Fibroblast of the conjunctiva (primary cell): ENCODE measurements at places on chromosomes 2 and 18.

GRCh38 chr2:234548695-234549420 lies 52.0 kb upstream of the ARL4C start:
- no peak for DNase-seq

GRCh38 chr2:219469186-219469724 lies 29.4 kb upstream of the GMPPA start:
- DNase-seq = no peak

GRCh38 chr2:987789-988188 lies 37.1 kb downstream of the SNTG2 start:
- no peak for DNase-seq

DNA sequence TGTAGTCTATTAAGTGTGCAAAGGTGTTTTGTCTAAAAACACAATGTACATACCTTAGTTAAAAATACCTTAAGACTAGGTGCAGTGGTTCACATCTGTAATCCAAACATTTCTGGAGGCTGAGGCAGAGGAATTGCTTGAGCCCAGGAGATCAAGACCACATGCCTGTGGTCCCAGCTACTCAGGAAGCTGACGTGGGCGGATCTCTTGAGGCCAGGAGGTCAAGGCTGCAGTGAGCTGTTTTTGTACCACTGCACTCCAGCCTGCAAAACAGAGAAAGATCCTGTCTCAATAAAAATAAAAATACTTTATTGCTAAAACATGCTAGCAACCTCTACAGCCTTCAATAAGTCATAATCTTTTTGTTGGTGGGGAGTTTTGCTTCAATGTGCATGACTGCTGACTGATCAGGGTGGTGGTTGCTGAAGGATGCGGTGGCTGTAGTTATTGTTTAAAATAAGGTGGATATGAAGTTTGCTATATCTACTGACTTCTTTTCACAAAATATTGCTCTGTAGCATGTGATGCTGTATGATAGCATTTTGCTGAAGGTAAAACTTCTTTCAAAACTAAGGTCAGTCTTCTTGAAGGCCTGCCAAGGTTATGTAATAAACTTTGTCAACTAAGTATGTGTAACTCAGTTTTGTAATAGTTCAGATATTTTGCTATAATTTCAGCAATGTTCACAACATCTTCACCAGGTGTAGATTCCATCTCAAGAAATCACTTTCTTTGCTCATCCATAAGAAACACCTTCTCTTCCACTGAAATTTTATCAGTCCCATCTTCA lies 1238.0 kb upstream of the NRXN1 start:
- DNase-seq = peak; percentile 47

DNA sequence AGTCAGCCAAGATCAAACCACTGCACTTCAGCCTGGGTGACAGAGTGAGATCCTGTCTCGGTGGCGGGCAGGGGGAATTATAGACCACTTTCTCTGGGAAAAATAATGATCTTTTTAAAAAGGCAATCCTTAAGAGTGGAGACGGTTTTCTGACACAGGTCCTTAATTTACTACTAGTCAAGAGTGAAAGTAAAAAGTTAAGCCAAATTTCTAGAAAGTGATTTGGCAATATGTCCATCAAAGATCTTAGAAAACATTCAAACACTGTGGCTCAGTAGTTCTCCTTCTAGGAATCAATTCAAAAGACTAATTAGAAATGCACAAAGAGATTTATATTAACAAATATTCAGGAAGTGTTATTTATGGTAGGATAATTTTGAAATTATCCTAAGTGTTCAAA lies 148.5 kb upstream of the DNMT3A start:
- no peak for DNase-seq

GRCh38 chr2:196233021-196233804 lies 61.8 kb upstream of the STK17B start:
- DNase-seq = peak; percentile 55

DNA sequence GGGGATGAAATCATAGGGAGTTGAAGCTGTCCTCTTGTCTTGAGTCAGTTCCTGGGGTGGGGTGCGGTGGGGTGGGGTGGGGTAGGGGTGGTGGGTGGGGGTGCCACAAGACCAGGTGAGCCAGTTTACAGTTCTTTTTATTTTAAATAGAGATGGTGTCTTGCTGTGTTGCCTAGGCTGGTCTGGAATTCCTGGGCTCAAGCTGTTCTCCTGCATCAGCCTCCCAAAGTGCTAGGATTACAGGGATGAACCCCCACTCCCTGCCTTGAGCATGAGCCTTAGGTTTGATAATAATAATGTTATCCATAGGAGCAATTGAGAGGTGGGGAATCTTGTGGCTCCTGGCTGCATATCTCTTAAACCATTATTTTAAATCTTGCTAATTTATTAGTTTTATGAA lies 183.1 kb upstream of the ALPP start:
- no peak for DNase-seq

DNA sequence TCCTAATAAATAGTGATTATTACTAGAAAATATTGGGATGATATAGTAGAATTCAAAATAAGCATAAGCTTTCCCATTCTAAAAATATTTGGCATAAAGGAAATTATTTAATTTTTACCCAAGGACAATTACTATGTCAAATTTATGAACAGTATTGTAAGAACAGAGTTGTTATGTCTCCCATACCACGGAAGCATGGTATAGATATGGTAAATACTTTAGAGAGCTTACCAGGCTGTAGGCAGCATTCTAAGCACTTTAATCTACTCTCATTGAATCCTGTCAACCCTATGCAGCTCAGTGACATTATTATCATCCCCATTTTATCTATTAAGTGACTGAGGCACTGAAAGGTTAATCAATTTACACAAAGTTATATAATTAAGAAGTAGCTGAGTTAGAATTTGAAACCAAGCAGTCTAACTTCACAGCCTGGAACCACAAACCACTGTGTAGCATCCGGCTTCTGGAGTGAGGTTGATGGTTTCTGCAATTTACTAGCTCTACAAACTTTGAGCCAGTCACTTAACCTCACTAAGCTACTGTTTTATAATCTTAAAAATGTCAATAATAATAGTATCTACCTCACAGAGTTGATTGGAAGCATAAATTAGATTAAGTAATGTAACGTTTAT lies 323.7 kb downstream of the ARHGAP15 start:
- DNase-seq = no peak

DNA sequence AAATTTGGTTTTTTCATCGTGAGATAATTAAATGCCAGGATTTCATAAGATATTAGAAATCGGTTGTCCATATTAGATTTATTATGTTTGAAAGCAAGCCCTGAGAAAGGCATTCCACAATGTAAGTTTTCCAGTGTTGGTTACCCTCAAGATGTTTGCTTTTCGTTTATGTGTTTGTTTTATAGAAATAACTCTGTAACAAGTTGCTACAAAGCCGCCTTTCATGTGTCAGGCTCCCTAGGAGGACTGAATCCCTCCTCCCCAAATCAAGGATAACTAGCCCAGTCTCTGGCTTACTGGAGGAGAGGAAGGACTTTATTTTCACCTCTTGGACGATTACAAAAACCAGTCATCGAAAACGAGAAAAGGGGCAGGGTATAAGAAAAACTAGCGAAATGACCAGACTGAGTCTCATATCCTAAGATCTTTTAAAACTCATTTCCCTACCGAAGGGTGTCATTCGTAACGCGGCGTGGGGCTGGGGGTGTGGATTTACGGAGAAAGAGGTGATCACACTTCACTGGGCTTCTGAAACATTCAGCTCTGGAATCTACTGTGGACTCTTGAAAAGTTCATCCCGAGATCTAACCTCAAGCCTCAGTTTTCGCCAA lies 1.0 kb upstream of the PEX13 start:
- no peak for DNase-seq

- DNase-seq = no peak
These were observed 6.2 kb downstream of the SPAG16 start for GRCh38 chr2:213290501-213290900.

GRCh38 chr2:199147216-199147615 lies 310.5 kb downstream of the SATB2 start:
- no peak for DNase-seq

DNA sequence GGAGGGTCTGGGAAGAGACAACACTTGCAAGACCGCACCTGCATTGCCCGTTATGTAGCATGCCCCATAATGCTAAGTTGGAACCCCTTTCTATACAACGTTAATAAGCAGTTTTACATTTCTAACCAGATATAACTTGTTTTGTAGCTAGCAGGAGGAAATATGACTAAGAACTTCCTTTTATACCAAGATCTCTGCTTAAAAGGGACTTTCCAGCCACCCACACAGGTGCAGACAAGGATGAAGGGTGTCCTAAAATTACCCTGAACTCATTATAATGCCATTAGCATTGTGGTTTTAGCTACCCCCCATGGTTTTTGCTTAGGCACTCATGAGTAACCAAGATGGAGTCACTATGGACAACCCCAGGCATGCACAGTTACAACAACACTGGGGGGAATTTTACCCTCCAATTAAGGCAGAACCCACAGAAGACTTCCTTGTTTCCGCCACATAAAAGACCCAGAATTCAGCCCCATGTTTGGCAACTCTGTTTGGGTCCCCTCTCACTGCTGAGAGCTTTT lies 362.8 kb downstream of the CBLN2 start:
- no peak for DNase-seq

DNA sequence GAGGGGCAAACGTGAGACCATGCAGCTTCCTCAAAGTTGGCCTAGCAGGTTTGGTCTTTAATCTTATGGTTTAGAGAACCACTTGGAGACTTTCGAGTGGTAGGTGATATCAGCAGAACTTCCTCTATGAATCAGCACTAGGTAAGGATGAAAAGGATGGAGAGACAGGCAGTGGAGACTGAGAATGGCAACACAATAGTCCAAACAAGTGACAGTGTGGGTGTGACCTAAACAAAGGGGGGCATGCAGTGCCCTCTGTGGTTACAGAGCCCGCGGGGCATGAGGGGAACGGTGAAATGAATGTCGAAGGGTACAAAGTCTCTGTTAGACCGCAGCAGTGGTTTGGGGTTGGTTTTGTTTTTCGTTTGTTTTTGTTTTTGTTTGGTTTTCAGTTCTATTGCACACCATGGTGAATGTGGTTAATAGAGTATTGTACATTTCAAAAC lies 143.9 kb downstream of the L3MBTL4 start:
- no peak for DNase-seq

- DNase-seq = peak; percentile 79
These were observed 23.9 kb downstream of the SP5 start for GRCh38 chr2:170739048-170739447.

DNA sequence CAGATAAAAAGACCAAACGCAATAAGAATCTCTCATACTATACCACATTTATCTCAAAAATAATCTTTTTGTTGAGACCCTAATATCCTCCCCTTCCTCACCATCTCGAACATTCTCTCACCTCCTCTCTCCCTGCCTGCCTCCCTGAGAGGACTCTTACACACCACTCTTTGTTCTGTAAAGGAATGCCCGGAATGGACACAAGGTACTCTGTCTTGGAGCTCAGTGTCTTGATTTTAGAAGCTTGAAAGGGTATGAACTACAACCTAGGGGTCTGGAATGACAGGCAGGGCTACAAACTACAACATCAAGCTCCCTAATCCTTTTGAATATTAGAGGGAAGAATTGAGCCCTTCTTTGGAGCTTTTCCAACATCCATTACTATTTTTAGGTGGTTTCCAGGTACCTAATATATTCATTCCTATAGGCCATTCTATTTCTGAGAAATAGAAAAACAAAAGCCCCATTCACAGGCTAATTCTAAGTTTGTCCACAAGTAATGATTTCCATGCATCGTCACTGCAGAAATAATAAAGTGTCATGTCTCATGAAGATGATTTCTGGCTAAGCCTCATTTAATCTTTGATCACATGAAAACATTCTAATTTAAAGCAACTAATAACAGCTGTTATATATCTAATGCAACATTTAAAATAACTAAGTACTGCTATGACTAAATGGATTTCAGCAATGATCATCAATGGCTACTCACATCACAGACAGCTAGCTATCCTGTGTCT lies 60.6 kb downstream of the LRP2 start:
- no peak for DNase-seq

GRCh38 chr18:41320100-41320499 lies 634.9 kb upstream of the PIK3C3 start:
- no peak for DNase-seq

DNA sequence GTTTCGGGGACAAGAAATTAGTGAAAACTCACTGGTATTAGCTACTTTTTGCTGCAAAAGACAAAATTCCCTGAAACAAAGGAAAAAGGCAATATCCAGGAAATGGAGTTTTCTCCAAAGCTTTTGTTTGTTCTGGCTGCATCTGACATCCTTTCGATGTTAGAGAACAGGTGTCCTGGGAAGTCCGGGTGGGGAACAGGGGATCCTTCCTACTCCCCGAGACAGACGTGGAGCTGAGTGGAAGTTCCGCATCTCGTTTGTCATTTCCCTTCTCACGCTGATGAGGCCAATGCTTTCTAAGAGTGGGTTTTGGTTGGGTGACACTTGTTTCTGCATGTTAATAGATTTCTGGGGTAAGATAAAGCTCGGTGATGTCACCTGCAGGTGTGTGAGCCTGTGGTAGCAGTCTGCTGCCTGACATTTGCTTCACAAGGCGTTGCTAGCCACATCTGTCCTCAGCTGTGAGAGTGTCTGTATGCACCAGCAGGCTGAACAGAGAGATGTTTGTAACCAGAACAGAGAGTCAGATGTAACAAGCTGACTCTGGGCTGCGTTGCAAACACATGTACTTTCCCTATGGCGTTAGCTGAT lies 125.9 kb downstream of the ACOXL start:
- DNase-seq = no peak

DNA sequence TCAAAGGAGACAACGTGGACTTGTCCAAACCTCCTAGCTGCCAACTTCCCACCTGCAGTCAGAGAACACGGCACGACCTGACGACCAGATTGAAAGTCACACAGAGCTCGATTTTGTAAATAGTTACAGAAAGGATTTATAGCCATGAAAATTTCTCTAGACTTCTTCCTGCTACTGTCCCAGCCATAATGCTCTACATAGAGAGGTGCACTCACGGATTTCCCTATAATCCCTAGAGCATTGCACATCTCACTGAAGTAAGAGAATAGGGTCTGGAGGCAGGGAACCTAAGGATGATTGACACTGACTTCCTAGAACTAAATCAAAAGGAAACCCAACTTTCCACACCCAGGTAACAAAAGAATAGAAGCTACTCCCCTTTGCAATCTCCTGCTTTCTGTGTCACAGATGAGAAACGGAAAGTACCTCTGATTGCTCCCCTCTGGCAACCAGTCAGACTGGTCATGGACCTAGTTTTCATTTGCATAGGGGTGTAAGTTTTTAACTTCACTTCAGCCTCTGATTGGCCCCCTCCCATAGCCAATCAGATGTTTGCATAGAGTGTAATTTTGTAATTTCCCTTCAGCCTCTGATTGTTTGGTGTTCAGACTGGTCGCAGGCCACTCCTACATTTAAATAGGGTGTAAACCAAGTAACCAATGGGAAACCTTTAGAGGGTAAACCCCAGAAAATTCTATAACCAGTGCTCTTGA lies 58.6 kb upstream of the FBXO11 start:
- DNase-seq = no peak
